ENCODE measurements at places on chromosomes 2 and 18.
A peak's percentile ranks its signal among the peaks of the same experiment; 100 is the strongest.

DNA sequence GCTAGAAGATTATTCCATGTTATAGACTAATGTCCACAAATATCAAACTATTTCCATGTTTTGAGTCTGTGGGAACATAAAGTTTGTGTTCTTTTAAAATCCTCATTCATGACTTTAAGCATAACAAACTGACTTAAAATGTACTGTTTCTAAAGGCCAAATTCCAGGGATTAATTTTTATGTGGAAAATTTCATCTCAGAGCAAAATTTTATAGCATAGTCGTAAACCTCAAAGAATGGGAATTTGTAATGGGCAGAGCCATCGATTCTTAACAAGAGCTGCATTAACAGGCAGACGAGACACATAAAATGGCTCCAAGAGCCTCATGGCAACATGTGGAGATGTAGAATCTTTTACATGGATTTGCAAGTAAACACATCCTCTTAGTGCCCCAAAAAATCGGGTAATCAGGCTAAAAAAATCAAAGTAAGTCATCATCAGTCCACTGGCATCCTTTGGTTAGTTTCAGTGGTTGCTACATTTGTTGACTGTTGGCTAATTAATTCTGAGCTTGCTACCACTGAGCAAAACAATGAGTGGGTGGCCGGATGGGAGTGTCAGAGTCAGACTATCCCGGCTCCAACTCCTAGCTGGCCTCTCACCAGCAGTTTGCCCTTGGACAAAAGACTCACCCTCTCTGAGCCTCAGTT is 119.6 kb downstream of the FAM210A start:
- DNase-seq = no peak

GRCh38 chr2:74921236-74921736 is 37.2 kb upstream of the POLE4 start:
- DNase-seq = no peak

DNA sequence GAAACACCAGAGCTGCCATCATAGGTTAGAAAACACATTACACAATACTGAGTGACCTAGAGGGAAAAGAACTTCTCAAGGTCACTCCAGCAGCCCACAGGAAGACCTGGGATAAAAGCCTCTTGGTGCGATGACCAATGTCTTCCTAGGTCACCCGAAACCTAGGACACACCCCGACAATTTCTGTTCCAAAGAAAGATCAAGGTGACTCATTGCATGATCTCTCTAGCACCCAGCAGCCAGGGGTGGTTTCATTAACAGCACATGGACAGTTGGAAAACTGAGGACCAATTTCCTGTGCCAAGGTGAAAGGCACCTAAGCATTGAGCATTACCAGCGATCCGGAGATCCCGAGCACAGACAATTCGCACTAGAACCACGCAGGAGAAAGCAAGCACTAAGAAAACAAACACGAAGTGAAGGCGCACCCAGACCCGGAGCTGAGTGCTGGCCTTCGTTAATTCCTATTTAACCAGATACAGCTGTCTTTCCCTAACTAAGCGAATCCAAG is 1.5 kb downstream of the CACNB4 start:
- no peak for DNase-seq

- no peak for DNase-seq
Measured at GRCh38 chr2:106261871-106262321, 67.8 kb upstream of the UXS1 start.

- DNase-seq = no peak
Measured at GRCh38 chr2:161357097-161357496, 48.9 kb downstream of the PSMD14 start.

GRCh38 chr2:34037157-34037556 is 438.1 kb upstream of the FAM98A start:
- DNase-seq = no peak

DNA sequence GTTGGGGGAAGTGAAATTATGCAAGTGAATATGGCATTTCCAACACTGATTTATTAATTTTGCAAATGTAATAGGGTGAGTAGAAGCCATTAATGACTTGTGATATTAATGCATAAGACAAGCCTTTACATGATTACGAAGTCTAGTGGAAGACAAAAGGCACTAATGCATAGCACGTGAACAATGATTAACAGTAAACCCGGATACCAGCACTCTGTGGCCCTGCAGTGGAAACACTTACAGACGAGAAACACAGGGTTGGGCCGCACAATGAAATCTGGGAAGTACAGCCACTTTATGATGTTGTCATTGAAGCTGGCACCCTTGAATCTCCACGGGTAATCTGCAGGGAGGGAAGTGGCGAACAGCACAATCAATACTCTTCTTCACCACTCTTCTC is 233.4 kb downstream of the NAPG start:
- DNase-seq = no peak

DNA sequence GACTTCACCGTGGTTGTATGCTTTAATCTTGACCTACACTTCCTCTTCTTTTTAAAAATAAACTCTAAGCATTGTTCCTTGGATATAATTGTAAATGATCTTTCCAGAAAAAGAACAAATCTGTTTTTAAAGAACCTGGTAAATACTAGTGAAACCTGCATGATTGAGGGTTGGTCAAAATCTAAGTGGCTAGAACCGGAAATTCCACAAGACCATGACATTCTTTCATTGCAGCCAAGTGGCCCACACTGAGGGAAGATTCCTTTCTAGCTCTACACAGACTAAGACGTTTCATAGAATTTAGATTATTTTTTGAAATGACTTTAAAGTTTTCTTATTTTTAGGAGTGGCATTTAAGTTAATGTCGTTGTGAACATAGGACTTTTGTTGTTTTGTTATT is 356.7 kb downstream of the NYAP2 start:
- no peak for DNase-seq

GRCh38 chr2:3641841-3642421 is 16.1 kb upstream of the ALLC start:
- DNase-seq = no peak

GRCh38 chr2:201466050-201466675 is 14.6 kb downstream of the STRADB start:
- peak; percentile 61 for DNase-seq

DNA sequence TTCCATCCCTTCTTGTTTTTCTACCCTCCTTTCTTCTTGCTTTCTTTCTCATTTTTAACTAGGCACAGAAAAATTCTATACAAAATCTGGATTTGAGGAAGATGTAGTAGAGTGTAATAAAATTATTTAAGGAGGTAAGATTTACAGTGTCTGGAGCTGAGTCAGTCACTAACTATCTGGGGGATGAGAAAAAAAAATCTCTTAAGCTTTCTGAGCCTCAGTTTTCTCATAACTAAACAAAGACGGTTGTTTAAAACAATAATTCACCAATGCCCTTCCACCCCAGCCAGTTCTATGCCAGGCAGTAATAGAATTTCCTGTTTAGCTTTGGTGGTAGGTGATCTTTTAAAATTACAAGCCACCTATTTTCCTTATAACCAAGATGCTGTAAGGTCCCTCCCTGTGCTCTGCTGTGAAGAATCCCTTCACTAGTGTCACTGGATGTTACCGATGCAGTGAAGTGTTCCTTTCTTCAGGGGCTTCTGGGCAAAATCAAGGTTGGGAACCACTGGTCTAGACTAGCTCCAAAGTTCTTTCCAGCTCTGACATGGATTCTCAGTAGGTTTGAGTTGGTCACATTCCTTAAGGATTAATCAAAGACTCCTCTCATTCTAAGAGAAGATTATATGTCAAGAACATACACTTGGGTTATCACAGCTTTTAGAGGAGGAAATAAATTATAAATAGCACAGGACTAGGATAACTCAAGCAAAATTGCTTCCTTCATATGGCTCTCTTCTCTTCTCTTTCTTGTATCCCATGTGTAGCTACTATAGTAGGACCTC is 289.0 kb downstream of the CDH2 start:
- DNase-seq = peak; percentile 8

- no peak for DNase-seq
Measured at GRCh38 chr2:176702131-176702530, 432.9 kb downstream of the MTX2 start.

DNA sequence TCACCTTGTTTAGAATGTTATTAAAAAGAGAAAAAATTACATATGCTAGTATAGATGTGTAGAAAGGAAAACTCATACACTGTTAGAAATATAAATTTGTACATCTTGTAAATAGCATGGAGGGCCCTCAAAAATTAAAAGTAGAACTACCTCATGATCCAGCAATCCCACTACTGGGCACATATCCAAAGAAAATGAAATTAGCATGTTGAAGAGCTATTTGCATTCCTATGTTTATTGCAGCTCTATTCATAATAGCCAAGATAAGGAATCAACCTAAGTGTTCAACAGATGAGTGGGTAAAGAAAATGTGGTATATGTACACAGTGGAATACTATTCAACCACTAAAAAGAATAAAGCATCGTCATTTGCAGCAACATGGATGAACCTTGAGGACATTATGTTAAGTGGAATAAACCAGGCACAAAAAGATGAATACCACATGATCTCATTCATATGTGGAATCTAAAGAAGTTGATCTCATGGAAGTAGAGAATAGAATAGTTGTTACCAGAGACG is 251.5 kb upstream of the THUMPD2 start:
- no peak for DNase-seq

DNA sequence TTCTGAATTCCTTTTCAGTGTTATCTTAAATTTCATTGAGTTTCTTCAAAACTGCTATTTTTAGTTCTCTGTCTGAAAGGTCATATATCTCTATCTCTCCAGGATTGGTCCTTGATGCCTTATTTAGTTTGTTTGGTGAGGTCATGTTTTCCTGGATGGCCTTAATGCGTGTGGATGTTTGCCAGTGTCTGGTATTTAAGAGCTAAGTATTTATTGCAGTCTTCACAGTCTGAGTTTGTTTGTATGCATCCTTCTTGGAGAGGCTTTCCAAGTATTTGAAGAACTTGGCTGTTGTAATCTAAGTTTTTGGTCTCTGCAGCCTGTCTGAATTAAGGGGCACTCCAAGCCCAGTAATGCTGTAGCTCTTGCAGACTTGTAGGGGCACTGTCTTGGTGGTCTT is 249.3 kb downstream of the ZNF385B start:
- peak; percentile 85 for DNase-seq

DNA sequence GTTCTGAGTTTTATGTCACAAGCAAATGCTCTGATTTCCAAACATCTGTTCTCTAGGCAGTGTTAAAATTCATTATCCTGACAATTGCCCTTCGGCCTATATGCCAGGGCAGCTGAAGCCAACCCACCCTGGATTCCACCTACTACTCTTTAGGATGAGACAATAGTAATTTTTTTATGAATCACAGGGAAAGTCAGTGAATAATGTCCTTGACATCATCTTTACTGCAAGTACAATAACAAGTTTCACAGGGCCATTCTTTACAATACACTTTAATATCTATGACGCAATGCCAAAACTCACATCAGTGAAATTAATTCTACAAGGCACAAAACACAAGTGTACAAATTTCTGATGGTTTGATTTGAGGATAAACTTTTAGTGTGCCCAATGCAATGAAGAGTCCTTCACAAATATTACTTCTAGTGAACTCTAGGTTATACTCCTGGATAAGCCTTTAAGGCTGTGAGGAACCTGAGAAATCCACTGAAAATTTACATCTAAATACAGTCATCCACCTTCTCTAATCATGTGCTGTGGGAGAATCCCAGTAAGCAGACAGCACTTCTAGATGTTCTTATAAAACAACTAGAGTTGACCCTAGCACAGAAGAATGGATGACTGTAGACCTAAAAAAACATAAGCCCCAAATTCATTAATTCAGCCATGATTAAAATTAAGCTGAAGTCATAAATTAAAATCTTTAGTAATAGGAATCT is 77.3 kb upstream of the CTLA4 start:
- DNase-seq = no peak

GRCh38 chr2:31785876-31786275 is 205.1 kb upstream of the SRD5A2 start:
- DNase-seq = no peak

Data from GM04504 (cell line).